ENCODE measurements at places on chromosomes 13 and 19.

DNA sequence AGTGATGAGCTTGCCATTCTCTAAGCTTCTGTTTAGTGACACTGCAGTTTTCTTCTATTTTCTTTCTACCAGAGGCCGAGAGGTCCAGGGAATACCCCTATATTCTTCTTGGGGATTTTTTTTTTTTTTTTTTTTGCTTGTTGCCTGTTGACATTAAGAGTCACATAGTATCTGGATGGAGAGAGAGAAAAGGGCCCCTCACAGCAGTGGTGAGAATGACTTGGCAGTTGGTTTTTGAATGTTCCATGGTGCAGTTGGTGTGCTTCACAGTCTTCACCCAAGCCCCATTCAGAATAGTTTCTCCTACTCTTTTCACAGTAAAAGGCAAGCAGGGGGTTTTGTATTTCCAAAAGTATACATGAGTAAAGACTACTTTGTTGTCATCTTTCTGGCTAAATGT is 577.9 kb downstream of the LMO7 start:
- DNase-seq, result no peak

DNA sequence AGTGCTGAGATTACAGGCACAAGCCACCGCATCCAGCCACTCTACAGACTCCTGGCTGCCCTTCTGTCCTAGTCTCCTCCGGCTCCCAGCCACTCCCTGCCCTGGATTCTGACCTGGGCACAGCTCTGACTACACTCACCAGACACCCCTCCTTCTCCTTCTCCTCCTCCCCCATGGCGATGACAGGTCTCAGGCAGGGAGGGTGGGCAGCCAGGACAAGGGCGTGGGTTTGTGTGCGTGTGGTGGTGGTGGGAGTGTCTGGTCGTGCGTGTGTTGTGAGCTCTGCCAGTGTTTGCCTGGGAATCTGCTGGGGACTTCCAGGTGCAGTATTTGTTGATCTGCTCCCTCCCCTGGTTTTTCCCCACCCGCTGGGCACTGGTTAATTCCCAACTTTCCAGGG is 3.0 kb upstream of the NCCRP1 start:
- DNase-seq, result peak; percentile 39

DNA sequence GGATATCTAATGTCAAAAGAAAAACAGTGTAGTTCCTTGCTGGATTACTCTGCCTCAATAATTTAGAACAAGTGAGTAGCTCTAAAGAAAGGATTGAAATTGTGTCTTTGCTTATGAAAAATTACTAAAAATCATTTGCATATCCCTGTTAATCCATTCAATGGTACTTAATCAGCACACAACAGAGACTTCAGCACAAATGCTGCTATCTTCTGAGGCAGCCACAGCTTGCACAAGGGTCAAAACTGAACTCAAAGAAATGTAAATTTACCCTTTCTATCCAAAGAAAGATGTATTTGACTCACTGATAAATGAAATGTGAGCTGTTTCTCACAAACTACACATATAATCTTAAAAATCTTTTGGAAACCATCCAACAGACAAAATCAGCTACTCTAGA is 116.2 kb downstream of the LHFPL6 start:
- DNase-seq, result no peak

DNA sequence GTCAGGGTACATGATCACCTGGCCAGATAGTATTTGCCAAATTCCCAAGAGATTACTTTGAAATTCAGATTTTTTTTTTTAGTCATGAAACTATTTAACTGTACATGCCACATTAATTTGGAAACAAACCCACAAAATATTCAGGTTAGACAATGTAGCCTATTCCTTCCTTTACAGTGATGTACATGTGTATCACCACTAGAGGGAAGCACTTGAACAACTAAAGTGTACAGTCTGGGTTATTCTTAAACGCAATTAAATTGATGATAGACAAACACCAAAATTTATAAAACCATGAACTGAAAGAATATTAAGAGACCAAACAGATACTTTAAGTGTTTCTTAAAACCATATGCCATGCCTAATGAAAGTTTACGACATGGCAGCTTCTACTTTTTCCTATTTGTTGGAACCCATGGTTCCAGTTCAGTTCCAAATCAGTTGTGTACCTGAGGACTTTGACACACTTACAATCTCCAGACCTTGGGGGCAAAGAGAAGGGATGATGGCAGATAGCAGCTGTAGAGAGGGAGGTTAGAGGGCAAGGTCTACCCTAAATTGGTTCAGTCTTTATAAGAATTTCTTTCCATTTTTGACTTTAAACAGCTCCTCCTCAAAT is 52.8 kb downstream of the TNFSF13B start:
- no peak for DNase-seq

DNA sequence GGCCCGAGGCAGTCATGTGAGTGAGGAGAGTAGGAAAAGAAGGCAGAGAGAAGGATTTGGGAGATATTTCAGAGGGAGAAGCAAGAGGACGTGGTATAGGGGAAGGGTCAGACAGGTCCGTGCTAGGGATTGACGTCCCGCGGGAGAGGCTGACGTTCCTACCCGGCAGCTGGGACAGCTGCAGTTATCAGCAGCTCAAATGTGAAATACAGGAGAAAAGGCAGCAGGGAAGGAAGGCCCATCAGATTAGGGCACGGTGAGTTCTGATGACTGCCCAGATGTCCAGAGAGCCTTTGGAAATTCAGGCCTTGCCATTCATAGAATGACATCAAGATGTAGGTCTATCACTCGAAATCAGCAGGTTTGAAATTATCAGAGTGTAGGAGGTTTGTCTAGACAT is 88.4 kb downstream of the IRS2 start:
- DNase-seq, result no peak

- DNase-seq, result no peak
Observed at GRCh38 chr13:93766719-93767118, 540.1 kb downstream of the GPC6 start.

DNA sequence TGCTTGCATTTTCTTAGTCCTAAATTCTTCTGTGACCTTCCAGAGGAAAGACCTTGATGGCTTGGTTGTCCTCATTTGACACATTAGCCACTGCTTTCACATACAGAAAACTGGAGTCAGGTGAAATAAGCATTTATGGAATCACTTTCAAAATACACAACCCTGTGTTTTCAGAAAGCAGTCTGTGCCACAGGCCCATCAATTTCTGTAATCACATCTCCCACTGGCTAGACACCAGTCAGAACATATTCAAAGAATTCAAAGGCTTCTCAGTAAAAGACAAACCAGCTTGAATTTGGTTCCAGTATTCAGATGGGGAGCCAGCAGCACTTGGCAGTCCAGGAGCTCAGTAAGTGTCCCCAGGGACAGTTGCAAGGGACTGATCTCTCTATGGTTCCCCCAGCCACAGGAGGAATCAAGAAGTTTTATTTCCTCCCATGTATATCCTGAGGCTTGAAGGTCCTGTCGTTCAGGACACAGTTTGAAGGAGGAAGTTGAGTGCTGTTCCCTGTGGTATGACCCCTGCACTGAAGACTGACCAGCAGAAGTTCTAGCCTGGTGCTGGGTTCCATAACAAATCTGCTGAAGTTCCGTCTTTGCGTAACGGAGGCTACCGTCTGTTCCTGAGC is 214.3 kb downstream of the FOXO1 start:
- DNase-seq, result no peak

GRCh38 chr19:55490478-55491432 is 2.5 kb downstream of the SSC5D start:
- no peak for DNase-seq

DNA sequence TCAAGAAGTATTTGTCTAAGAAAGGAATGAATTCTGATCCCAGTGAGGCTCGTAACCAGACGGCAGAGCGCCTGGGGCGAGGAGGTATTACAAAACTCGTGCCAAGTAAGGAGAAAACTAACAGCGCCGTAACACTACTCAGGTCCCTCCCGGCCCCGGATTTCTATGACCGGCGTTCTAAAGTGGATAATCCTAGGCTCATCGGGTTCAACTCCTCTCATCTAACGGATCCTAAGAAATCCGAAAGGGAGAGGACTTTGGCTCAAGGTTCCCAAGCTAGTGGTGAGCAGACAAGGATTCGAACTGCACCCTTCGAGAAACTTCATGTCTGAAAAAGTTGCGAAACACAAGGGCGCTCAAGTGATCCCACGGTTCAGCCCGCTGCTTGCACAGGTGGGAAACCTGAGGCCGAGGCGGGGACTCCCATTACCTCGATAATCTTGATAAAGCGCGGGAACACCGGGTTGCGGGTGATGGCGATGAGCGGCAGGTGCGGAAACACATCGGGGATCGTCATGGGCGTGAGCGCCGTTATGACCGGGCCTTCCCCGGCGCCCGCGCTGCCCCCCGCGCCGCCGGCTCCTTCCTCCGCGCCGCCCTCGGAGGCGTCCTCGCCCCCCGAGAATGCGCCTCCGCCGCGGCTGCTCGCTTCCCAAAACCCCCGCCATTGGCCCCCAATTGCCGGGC is 529 bp downstream of the LONP1 start:
- no peak for DNase-seq

DNA sequence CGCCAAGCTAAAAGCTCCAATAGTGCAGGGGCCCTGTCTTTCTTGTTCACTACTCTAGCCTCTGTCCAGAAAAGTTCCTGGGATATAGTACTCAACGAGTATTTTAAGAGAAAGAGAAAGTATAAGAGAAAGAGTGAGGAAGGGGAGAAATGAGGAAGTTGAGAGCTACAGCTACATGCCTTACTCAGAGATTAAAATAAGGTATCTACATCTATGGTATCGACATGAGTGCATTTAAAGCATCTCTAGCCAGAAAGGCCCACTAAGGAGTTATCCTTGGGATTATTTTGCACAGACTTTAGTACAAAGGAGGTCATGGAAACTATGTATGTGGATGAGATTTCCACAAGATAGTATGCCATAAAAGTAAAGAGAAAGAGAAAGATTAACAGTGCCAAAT is 28.5 kb downstream of the MYCBP2 start:
- DNase-seq, result no peak

DNA sequence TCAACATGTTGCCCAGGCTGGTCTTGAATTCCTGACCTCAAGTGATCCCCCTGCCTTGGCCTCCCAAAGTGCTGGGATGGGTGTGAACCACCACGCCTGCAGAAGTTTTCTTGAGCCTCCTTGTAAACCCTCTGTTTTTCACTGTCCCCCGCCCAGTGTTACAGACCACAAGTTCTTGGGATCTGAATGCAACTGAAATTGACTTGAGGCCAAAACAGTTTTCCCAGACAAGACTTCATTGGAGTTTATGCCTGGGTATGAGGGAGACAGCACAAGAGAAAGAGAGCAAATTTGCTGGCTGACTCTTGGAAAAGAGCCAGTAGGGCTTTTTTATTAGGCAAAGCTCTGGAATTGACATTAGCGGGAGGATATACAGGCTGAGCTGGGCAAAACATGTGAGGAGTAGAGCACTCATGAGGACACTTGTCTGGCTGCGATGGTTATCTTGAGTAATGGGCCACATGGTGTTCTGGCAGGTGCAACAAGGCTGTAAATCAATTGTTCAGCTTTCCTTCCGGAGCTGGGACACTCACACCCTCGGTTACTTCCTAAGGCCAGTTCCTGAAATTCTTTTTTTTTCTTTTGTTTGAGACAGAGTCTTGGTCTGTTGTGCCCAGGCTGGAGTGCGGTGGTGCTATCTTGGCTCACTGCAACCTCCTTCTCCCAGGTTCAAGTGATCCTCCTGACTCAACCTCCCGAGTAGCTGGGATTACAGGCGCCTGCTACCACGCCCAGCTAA is 12.7 kb upstream of the HNRNPL start:
- peak; percentile 59 for DNase-seq

GRCh38 chr13:76038920-76039716 is 403.0 kb downstream of the LMO7 start:
- no peak for DNase-seq

- no peak for DNase-seq
Observed at GRCh38 chr13:29754473-29754806, 96.0 kb downstream of the UBL3 start.
